OCI-M1 (cell line): ENCODE measurements at places on chromosomes 3 and 15.

GRCh38 chr3:162984746-162985145, 1488.1 kb downstream of the OTOL1 start:
- DNase-seq: no peak

DNA sequence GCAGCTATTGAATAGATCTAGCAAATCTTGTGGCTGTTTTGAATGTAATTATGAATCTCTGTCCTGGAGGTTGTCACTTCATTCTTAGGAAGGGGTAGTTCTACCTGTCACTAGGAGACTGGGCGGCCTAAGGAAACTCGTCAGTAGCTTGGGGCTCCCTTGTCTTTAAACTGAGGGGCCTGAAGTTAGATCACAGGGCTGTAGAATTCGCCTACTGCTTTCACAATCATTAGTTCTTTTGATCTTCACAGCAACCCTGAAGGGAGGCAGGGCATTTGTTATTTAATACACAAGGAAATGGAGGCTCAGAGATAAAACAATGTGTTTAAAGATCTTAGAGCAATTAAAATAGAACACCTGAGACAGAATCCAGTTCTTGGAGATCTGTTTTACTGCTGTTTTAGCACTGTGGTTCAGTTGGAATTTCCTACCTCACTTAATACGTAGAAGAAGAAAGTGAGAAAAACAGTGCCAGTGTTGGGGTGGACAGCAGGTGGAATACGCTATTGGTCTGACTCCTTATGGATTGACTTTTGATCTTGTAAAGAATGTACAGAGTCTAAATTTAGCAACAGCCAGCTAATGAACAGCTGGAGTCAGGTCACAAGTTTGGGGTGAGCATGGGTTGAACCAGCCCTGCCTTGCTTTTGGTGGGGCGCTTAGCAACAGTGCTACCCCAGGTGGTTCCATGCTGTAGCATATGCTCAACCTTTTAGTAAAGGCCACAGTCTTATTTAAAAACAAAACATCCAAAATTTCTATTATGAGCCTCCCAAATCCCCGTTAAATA, 71.4 kb upstream of the BHLHE40 start:
- DNase-seq: no peak

- no peak for DNase-seq
Observed at GRCh38 chr3:141094790-141095545, 43.8 kb downstream of the SPSB4 start.

DNA sequence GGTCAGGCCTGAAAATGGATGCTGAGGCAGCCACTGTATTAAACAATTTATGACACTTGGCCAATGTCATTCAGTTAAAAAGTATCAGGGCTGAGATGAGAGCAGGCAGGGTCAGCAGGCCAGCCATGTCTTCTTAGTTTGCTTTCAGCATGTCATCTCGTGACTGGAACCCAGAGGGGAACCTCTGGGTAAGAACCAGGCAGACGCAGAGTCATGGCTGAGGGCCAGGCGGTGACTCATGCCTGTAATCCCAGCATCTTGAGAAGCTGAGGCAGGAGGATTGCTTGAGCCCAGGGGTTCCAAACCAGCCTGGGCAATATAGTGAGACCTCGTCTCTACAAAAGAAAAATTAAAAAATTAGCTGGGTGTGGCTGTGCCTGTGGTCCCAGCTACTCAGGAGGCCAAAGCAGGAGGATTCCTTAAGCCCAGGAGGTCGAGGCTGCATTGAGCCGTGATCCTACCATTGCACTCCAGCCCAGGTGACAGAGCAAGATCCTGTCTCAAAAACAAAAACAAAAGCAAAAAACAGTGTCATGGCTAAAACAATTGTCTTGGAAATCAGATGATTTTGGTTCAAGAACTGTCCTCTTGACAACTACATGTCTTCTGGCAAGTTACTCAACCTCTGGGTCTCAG, 11.7 kb downstream of the BCL2L10 start:
- DNase-seq: peak; percentile 87

DNA sequence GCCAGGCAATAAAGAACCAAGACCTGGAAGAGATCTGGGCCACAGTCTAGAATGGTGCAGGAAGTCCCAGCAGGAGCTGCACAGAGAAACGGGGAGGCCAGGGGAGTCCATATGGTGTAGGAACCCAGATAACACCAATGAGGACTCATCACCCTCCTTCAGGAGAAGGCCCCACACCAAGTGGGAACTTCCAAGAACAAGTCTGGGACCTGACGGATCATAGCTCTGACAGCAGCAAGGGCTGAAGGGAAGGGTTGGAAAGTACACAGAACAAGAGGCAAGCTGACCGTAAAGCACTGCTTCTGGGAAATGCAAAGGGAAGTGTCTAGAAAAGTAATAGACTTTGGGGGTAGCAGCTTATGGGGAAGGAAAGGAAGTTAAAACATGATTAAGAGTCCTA, 34.5 kb downstream of the ANO10 start:
- peak; percentile 4 for DNase-seq

GRCh38 chr3:188080091-188080490, 73.9 kb upstream of the LPP start:
- no peak for DNase-seq

- DNase-seq: no peak
Observed at GRCh38 chr15:44243141-44243540, 45.4 kb upstream of the GOLM2 start.

- no peak for DNase-seq
Observed at GRCh38 chr15:59249816-59250215, 43.2 kb downstream of the LDHAL6B start.

GRCh38 chr15:83991163-83991562, 244.4 kb upstream of the GOLGA6L4 start:
- DNase-seq: no peak

- DNase-seq: peak; percentile 38
Observed at GRCh38 chr3:117898722-117899522, 1135.7 kb downstream of the IGSF11 start.

GRCh38 chr3:126394179-126394976, at the start of gene CFAP100:
CFAP100 (plus strand) TSS chr3:126394909; CDS start chr3:126396001, 1,092 bp downstream.
- DNase-seq: no peak

DNA sequence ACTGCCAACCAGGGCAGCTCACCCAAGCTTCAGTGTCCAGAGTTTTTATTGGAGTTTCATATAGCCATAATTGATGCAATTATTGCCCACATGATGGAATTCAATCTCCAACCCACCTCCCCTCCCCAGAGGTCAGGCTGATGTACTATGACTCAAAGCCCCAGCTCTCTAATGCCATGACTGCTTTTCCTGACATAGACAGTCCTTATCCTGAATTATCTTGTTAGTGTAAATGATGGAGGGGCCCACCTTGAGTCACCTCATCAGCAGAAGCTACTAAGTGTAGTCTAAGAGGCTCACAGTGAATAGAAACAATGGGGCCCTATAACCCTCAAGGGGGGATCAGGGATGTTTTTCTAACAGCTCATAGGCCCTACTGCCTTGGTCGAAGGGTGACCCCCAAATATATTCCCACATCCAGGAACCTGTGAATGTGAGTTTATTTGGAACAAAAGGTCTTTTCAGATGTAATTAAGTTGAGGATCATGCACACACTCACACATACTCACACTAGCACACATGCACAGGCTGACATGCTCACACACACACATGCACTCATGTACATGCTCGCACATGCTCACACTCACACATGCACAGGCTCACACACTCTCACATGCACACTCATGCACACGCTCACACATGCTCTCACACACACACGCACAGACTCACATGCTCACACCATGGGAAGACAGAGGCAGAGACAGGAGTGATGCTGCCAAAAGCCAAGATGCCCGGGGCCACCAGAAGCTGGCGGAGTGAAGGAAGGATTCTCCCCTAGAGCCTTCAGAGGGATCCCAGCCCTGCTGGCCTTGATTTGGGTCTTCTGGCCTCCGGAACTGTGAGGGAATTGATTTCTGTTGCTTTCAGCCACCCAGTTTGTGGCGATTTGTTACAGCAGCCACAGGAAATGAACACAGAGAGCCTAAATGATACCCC, 131.2 kb upstream of the SMAD3 start:
- DNase-seq: no peak

DNA sequence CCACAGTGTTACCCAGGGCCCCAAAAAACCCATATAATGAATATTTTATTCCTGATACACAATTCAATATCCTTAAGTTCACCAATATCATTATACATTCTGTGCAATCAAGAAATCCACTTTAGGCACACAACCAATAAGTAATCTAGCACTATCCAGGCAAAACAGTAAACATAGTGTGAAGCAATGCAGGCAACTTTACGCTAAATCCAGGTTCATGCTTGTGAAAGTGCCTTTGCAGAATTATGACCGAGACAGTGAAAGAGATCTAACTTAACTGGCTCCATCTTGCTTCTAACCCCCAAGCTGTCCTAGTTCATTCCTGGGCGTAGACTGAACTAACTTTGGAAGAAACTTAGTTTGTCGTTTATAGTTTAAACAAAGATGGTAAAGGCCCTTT, 34.2 kb upstream of the INO80 start:
- DNase-seq: no peak

DNA sequence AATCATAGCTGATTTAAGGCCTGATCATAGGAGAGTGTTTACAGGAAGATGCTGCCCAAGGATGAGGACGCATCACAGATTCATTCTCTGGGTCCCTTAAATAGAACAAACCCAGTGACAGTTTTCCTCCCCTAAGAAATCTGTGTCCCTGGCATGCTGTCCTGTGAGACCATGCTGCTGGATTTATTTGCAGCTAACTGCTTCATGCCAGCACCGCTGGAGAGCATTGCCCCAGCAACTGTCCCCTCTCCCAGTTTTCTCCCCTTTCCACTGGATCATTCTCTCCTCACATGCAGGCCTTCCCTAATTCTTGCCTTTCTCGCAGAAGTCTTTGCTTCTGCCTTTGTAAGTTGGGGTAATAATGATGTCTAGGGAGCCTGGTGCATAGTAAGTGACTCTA, 29.3 kb upstream of the DCP1A start:
- no peak for DNase-seq

DNA sequence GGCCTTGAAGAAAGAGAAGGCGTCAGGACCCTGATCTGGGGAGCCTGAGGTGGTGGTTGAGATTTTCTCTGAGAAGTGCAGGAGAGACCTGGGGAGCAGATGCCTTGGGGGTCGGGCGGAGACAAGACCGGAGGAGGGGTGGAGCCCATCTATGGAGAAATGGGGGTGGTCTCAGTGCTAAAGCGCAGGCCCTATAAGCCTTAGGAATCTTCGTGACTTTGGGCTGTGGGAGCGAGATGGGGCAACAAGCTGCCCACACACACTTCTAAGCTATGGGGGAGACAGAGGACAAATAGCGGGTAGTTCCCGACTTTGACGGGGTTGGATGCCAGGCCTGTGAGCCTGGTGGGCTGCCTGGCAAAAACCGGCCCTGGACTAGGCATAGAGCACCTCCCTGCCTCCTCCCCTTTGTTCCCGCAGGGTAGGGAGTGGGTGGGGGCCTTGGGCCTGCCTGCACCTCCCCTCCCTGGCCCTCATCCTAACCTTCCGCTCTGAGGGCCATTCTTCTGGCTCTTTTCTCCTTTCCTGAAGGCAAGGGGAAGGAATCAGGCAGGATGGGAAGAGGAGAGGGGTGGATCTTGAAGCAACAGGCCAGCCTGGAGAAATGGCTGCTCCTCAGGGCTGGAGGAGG, 880 bp downstream of the NISCH start:
- no peak for DNase-seq

DNA sequence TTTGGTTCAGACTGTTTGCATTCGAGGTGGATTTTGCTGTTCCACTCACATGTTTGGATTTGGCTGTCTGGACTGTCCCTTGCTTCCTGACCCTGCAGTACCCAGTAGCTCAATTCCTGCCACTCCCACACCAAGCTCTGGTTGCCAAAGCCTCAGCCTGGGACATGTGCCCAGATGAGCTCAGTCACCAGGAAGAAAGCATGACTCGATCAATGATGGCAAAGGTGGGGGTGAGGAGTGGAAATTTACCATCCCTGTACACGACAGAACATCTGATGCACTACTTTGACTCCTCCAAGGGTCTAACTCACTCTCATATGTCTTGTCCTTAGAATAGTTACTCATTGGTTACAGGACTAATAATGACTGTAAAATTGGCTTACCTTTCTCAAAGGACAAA, 45.2 kb downstream of the ZNF385D start:
- no peak for DNase-seq

- DNase-seq: no peak
Observed at GRCh38 chr3:195570344-195570743, 13.4 kb downstream of the APOD start.

DNA sequence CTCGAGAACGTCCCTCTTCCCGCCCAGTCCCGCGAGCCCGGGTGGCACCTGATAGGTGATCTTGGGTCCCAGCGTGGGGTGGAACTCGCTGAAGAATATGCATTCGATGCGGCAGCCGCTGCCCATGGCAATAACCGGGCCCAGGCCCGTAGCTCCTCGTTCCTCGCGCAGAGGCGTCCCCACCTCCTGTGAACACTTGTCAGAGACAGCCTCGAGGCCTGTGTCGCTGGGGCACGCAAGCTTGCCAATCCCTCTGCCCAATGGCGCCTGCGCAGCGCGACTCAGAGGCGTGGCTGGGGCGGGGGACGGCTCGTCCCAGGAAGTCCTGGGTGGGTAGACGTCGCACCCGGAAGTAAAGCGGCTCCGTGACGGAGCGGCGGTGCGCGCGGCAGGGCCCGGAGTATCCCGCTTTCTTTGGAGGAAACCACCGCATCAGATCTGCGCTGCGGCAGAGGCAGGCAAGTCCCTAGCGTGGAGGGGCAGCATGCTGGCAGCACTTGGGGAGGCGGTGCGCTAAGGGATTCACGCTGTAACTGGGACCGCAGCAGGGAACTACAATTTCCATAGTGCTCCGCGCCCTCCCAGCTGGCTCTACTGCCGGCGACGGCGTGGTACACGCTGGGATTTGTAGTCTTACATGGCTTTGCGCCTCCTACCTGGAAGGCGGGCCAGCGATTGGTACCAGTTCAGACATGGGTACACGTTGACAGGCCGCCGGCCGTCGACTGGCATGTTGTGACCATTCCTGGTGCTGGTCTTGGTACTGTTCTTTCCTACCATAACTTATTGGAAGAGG, at the start of the genes CYB561D2 and NPRL2:
Gene CYB561D2 (plus strand): TSS at position 336 of the 796 bp plus-strand sequence. CDS start 572 bp downstream, outside the sequence.
Gene NPRL2 (minus strand): TSS at position 249 of the 796 bp plus-strand sequence. CDS start 123 bp downstream, at position 126.
- DNase-seq: peak; percentile 94

- no peak for DNase-seq
Observed at GRCh38 chr3:101253396-101253795, 67.0 kb downstream of the IMPG2 start.

- no peak for DNase-seq
Observed at GRCh38 chr3:16090024-16090423, 84.5 kb upstream of the GALNT15 start.
